Activated CD4-positive, alpha-beta T cell treated with anti-CD3 and anti-CD28 coated beads for 48 hours (primary cell): ENCODE measurements at places on chromosomes 12 and 14.

- no peak for DNase-seq
Observed at GRCh38 chr14:53341324-53341723, 188.2 kb upstream of the DDHD1 start.

GRCh38 chr12:108603743-108604142, 5.9 kb upstream of the TMEM119 start:
- no peak for DNase-seq

DNA sequence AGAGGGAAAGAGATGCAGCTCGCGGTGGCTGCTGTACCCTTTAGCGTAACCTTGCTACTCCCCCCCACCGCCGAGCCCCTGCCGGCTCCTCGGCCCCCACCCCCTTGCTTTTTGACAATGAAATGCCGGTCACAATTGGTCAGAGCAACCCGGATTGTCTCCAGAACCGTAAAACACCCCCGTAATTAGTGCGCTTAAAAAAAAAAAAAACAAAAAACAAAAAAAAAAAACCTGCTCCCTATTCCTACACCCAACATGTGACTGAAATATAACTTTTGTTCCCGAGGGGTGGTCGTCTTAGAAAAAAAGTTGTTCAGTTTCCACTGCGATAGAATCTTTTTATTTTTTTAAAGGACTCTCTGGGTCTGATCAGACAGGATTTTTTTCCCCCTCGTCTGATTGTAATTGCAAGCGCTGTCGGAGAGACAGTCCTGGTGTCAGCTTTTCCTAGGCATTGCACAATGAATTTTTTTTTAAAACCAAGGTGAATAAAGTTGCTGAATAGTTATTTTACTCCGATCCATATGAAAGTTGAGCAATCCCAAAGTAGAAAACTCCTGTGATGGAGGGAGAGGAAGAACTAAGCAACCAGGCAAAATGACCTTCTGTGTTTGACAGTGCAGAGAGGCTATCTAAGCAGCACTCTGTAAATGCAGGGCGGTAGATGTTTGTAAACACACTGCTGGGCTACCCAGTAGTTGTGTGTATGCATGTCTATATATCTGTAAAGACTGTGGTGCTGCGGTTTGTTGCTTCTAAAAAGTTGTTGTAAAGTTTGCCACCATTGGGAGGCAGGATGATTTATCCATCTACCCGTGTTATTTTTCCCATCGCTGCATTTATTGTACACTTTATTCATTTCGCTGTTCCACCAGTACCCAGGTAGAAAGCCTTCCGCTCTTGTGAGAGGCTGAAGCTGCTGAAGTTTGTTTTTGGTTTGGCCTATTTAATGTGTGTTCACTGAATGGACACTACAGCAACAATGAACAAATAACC, 1.1 kb downstream of the ETV6 start:
- peak; percentile 16 for DNase-seq

DNA sequence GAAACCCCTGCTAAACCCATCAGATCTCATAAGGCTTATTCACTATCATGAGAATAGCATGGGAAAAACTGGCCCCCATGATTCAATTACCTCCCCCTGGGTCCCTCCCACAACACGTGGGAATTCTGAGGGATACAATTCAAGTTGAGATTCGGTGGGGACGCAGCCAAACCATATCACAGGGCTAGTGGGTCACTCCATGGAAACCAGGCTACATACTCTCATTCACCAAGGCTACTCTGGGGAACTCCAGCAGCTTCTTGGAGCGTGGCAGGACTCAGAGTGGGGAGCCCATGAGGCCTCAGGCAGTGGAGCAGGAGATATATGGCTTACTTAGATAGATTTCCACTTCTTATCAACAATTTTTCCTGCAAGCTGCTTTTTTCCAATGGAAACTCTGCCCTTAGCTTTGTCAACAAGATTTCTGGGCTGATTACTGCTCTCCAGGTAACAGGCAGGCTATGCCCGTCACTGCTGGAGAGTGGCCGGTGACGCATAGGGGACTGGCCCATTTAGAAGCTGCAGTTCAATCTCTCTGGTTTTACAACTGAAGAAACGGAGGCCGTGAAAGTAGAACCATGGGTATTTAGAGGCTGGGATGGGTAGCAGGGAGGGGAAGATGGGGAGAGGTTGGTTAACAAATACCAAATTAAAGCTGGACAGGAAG, 16.5 kb downstream of the VDR start:
- no peak for DNase-seq

DNA sequence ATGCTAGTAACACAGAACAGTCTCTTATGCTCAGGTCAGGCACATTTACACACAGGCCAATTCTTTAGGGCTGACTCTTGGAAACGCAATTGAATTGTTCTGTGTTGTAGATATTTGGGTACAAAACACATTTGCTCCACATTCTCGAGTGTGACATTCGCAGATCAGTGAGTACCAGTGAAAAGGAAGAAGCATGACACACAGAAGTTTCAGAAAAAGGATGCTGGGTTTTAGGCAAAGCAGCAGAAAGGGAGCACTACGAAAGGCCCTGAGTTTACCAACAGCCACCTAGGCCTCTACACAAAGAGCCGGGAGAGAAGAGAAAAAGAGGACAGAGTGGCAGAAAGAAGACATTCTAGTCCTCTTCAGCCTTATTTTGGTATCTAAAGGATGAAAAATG, 254.4 kb upstream of the BTG1 start:
- no peak for DNase-seq

- DNase-seq = no peak
Observed at GRCh38 chr12:62834971-62835547, 99.9 kb downstream of the PPM1H start.

- DNase-seq = no peak
Observed at GRCh38 chr14:91493169-91493568, 16.9 kb downstream of the PPP4R3A start.

DNA sequence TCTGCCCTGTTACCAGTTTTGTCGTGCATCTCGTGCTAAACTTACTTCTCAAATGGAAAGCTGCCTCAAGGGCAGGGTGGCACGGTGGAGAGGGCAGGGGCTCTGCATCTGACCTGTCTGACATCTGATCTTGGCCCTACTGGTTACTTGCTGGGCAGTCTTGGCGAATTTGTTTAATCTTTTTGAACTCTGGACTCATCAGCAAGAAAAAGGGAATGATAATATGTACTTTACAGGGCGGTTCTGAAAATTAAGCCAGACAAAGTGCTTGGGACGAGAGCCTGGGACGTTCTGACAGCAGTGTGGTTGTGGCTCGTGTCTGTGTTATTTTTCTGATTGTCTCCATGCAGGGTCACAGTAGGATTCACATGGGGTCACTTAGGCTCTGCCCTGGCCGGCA, 659.3 kb downstream of the VRK1 start:
- no peak for DNase-seq

GRCh38 chr12:6189028-6189427, 11.2 kb upstream of the CD9 start:
- DNase-seq = no peak

GRCh38 chr14:84922370-84922769, 607.6 kb upstream of the FLRT2 start:
- no peak for DNase-seq

GRCh38 chr12:26121323-26122060, 3.3 kb downstream of the BHLHE41 start:
- DNase-seq = no peak

- DNase-seq = peak; percentile 5
Observed at GRCh38 chr12:96989916-96990315, 82.9 kb downstream of the NEDD1 start.

- no peak for DNase-seq
Observed at GRCh38 chr14:71552809-71553208, 379.4 kb upstream of the RGS6 start.

DNA sequence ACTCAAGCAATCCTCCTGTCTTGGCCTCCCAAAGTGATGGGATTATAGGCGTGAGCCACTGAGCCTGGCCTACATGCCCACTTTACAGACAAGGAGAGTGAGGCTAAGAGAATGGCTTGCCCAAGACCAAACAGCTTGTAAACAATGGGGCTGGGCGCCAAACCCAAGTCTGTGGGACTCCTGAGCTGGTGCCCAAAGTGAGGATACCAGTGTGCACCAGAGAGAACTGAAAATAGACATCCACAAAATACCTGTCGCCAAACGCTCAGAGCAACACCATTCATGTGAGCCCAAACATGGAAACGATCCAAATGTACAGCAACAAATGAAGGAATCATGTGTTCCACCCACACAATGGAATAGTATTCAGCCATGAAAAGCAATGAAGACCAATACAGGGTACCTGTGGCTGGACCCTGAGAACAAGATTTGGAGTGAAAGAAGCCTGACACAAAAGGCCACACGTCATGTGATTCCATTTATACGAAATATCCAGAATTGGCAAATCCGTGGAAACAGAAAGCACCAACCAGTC, 38.2 kb downstream of the CCNK start:
- DNase-seq = no peak

- no peak for DNase-seq
Observed at GRCh38 chr12:93007544-93007943, 78.4 kb upstream of the EEA1 start.

DNA sequence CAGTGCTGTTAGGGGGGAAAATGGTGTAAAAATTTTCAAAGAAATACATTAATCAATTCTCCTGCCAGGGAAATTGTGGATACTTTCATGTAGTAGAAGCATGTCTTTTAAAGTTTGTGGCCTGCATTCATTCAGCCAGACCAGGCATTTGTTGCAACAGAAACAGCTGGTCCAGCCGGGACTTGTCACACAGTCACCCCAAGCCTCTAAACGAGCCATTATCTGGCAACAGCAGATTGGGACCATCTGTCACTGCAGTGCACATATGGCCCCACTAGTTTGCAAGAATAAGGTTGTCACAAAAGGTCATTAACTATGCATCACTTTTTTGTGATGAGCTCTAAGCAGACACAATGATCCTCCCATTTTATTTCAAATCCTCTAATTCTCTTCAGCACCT, 193.9 kb downstream of the PHLDA1 start:
- DNase-seq = no peak

DNA sequence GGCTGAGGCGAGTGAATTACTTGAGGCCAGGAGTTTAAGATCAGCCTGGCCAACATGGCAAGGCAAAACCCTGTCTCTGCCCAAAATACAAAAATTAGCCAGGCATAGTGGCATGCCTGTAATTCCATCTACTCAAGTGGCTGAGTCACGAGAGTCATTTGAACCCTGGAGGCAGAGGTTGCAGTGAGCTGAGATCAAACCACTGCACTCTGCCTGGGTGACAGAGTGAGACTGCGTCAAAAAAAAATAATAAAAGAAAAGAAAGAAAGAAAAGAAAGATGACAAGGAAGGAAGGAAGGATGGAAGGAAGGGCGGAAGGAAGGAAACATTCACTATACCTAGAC, 159.6 kb upstream of the CNOT2 start:
- DNase-seq = no peak

DNA sequence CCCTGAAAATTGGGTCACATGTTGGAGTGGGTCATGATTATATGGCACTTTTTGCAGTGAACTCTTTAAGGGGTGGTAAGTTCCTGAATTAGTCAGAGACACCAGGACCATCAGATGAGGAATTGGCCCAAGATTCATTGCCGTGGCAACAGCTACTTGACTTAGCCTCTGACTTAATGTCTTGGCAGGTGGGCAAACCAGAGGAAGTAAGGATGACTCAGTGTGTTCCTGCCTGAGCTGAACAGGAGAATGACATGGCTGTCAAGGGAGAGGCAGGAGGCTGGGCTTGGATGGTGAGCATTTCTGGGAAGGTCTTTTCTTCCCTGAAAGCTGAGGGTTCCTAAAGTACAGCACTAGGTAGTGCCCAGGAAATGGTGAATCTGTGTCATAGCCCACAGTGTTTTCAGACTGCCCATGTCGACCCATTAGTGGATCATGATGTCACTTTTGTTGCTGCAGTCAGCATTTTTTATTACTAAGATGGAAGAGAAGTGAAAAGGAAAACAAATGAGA, 170.1 kb upstream of the PWP1 start:
- DNase-seq = peak; percentile 39

- no peak for DNase-seq
Observed at GRCh38 chr12:68269779-68270178, 16.4 kb upstream of the IL22 start.

DNA sequence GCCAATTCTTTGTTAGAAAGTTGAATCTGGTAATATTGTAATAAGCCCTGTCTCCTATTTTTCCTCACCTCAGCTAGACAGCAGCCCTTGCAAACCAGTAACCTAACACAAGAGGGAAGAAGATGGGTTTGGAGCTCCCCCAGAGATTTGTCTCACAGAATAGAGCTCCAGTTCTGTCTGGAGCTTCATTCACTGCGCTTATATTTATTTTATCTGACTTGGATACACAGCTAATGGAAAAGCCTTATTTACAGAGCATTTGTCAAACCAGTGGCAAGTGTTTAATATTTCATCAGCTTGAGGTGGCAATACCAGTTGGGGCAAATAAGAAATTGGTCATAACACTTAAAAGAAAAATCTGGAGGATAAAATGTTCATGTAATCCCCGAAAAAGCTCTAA, 1094.0 kb downstream of the FSCB start:
- no peak for DNase-seq

GRCh38 chr14:88559852-88560251, 3.0 kb upstream of the ZC3H14 start:
- no peak for DNase-seq

- no peak for DNase-seq
Observed at GRCh38 chr14:95389471-95390011, 69.8 kb upstream of the CLMN start.

- peak; percentile 63 for DNase-seq
Observed at GRCh38 chr12:120199595-120200306, 1.2 kb downstream of the RPLP0 start.

DNA sequence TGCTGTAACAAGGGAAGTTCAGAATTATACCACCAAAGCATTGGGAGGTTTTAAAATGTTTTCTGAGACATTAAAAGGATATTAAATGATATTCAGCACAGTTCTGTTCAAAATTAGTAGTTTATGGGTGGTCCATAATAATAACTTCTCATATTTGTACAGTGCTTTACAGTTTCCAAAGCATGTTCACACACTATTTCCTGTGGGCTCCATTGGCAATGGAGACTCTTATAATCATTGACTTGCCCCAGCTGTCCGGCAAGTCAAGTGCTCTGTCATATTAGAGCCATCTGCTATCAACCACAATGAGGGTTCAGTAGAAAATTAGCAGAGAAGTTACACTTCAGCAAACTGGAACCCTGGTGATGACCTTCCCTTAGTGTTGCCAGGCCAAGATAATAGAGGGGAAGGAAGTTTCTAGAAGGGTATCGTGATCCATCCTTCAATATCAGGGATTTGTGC, 526.6 kb upstream of the CCDC196 start:
- no peak for DNase-seq
